Nephron progenitor cell (in vitro differentiated cells): ENCODE measurements at places on chromosomes 1 and 21.

GRCh38 chr1:2520806-2521205, 5.6 kb downstream of the PANK4 start:
- DNase-seq: no peak

DNA sequence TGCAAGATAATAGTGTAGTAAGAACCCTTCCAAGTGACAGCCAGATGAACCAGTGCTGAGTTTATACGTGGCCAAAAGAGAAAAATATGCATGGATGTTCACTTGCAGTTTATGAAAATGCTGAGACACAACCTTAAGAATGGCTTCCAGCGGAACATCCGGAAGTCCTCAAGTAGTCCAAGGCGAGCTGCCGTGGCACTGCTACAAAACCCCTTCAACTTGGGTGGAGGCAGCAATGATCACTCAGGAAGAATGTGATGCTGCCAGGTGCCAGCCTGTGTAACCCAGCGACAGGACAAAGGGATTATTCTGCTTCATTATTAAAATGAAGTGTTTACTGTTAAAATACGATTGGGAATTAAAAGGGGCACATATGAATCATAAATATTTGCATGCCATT, 179.6 kb downstream of the RUNX1 start:
- no peak for DNase-seq

- DNase-seq: no peak
Measured at GRCh38 chr1:159421821-159422220, 10.2 kb upstream of the OR10J4 start.

DNA sequence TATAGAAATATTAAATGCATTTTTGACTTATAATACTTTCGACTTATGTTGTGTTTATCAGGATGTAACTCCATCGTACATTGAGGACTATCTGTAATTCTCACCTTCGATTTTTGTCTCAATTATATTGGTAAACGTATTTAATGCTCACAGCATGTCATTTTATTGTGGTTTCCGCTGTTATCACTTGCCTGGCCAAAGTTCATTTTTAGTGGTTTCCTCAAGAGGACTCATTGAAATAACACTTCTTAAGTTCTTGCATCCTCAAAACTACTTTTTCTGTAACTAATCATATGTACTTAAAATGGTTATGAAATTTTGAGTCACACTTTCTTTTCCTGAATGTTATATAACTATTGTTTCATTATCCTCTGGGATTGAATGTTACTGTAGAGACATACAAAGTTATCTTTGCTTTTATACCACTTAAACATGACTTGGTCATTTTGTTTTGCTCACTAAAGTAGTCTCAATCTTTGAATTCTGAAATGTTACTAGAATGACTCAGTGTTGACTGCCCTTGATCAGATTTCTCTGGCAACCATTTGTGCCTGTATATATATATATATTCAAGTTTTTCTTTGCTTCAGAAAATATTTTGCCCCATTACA, 289.6 kb upstream of the PROX1 start:
- DNase-seq: no peak

GRCh38 chr1:28926629-28927265, 12.4 kb downstream of the EPB41 start:
- no peak for DNase-seq

DNA sequence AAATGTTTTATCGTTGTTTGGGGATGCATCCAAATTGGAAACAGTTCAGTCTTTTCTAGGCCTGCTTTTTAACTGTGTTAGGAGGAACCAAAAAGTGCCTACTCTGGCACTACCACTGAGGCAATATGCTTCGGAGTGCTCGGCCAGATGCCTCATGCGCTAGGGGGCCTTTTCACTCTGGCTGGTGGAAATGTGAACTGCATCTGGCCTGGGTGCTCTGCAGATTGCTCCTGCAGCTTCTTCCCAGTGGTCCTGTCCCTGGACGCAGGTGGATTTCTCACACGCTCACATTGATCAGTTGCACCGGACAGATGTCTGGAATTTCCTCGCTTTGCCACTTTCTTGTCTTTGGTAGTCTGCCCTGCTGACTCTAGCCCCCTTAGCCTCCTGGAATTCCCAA, 330.2 kb upstream of the FMN2 start:
- DNase-seq: no peak

DNA sequence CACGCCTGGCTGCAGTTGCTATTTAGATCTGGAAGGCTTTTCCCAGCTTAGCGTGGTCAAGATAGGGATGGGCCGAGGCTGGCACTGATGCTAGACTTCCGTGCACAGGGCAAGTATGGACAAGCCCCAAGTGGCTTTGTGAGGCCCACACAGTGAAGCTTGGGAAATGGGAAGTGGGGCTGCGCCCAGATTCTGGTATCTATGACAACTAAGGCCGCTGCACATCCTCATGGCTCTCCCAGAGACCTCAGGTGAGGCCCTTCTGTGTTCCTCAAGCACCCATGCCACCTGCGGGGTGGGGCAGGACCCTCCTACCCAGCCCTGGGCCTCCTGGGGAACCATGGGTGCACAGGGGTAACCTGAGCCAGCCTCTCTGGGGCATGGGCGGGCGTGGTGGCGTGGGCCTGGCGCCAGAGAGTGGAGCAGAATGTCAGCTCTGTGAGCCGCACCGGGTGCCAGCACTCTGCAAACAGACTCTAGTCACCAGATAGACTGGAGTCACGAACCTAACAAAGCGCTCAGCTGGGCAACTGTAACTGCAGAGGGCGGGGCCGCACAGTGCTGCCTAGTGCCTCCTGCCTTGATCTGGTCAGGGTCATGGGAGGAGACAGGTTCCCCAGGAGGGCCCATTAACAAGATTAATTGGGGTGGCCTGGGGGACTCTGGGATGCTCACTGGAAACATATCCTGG, 46.4 kb downstream of the ELF3 start:
- DNase-seq: peak; percentile 17

GRCh38 chr1:46159516-46159915, 15.4 kb upstream of the TSPAN1 start:
- no peak for DNase-seq

DNA sequence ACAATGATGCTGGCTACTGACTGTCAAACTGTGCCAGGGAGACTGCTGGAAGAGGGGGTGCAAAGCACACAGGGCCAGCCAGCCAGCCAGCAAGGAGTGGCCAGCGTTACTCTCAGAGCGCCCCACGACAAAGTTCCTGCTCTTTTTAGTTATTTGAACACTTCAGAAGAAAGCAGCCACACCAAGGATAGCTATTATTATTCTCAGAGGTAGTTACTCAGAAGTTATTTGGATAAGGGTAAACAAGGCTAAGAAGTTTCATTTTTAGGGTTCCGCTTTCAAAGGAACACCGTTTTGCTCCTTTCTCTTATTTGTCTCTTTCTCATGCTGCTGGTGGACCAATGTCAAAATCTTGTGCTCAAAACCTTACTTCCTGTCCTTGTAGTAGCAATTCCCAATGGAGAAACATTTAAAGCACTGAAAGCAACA, 59.9 kb downstream of the VANGL2 start:
- DNase-seq: no peak

DNA sequence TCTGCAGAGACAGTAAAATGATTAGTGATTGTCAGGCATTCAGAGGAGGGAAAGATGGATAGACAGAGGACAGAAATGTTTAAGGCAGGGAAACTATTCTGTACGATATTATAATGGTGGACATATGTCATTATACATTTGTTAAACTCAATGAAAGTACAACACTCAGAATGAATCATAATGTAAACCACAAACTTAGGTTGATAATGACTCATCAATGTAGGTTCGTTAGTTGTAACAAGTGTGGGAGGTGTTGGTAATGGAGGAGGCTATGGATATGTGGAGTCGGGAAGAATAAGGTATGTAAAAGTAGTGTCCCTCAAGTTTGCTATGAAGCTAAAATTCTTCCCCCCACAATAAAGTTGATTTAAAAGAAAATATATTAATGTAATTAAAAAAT, 455.0 kb downstream of the BRINP3 start:
- DNase-seq: no peak

GRCh38 chr1:63936276-63936675, 162.5 kb downstream of the ROR1 start:
- DNase-seq: no peak

DNA sequence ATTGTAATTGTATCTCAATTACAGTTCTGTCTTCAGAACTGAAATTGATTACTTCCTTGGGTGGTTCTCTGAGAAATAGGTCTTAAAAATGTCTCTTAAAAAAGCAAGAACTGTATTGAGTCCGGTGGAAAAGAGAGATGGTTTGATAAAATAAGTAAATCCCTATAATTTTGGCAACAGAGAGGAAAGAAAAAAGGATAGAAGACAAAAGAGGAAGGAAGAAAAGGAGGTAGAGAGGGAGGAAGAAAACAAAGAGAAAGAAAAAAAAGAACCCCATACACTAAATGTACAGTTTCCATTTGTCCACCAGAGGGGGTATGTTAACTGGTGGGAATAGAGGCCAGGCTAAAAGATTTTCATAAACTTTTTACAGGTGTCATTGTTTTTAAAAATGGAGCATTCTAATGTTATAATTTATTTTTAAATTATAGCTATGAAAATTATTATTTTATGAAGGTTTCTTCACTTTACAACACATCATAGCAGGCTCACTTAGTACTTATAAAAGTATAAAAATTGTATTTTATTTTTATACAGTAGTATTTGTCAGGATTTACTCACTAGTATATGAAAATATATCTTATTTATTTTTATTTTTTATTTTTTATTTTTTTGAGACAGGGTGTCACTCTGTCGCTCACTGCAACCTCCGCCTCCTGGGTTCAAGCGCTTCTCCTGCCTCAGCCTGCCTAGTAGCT, 2.1 kb upstream of the UBE2T start:
- no peak for DNase-seq

GRCh38 chr1:53449693-53450092, 9.5 kb upstream of the DMRTB1 start:
- DNase-seq: no peak

DNA sequence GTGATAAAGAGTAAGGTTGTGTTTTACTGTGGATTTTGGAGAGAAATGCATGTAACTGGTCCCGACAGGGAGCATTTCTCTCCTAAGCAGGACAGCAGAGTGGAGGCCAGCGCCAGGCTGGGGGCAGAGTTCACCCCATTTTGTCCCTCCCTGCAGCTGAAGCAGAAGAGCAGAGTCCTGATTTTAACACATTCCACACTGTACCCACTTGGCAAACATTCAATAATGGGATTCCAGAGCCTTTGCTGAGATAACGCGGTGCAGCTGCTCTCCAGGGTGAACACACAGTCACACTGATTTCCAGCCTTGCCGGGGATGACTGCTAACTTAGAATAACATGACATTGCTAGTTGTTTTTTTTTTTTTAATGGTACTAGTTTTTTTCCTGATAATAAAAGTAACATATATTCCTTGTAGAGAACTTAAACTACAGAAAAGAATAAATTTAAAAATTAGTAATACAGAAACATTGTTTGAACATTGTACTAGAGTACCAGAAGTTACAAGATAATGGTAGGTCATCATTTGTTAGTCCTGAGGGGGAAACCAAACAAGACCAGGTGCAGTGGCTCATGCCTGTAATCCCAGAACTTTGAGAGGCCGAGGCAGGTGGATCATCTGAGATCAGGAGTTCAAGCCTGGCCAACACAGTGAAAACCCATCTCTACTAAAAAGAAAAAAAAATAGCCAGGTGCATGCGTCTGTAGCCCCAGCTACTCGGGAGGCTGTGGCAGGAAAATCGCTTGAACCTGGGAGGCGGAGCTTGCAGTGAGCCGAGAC, 77.2 kb downstream of the SCCPDH start:
- DNase-seq: no peak
